ENCODE measurements at places on chromosomes 1 and 21. TPM values are rescaled to one million over a fixed set of nuclear protein-coding genes. Genes with fewer than 3 reads are reported as not detected.

The ANKRD35 gene
- 0.64 TPM for total RNA-seq

The IGSF9 gene
- total RNA-seq: not detected

The CLCA4 gene
- not detected for total RNA-seq

- no peak overlapping the region for H3K27ac ChIP-seq
- H3K4me1 ChIP-seq: no peaks in the 10 kb centered on the region
- DNase-seq: no peak
- peaks cover 5% of the 10 kb centered on the region for H3K36me3 ChIP-seq
Measured at GRCh38 chr21:36022427-36023091, 37.8 kb downstream of the SETD4 start.

DNA sequence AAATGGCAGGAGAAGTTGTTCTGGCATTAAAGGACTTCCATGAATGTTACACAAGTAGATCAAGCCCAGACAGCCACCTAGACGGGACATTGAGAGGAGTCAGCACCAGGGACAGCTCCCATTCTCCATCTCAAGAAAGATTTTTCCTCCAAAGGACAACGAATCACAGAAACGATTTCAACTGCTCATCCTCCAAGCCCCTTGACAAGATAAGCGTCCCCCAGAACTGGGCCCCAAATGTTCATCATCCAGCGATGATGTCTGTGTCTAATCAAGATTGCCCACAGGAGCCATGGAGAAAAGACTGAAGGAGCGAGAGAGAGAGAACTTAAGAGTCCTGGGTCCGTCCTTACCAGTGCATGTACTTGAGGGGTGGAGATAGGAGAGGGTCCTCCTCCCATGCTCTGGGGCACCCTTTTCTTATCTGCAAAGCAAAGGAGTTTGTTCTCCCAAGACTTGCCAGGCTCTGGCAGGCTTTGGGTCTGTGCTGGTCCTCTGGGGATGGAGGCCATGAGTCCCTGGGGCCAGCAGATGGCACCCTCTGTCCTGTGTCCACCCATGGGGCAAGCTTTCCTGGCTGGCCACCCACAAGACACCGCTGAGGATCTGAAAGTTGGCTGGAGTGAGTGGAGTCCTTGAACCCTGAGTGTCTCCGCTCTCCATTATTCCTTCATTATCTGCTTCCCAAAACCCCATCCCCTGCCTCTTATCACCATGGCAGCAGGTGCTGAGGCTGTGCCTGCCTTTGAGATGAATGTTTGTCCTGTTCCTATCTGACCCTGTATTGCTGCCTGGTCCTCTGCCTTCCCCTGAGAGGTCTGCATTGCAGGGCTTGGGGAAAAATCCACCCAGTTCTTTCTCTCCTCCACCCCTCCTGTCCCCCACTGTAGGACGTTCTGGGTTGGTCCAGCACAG lies 164.6 kb downstream of the ACTL8 start:
- H3K36me3 ChIP-seq: no peaks in the 10 kb centered on the region
- DNase-seq: no peak
- no peaks in the 10 kb centered on the region for H3K4me1 ChIP-seq
- peaks cover 48% of the 10 kb centered on the region for H3K27me3 ChIP-seq
- no peak overlapping the region for H3K27ac ChIP-seq

Measured in activated naive CD8-positive, alpha-beta T cell treated with anti-CD3 and anti-CD28 coated beads for 36 hours (primary cell).